Astrocyte of the cerebellum (primary cell): ENCODE measurements at places on chromosomes 4 and X.

DNA sequence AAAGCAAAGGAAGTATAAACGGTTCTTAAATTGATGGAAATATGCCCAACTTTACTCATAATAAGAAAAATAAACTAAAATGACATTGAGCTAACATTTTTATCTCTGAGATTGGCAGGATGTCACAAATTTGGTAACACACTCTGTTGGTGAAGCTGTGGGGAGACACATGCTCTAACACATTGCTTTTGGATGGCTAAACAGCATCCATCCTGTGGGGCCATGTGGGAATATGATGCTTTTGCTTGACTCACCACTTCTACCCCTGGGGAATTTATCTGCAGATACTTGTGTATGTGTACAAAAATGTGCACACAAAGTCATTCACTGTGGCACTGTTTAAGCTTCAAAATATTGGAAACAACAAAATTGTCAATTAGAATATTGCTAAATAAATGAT, 100.2 kb downstream of the ANAPC4 start:
- DNase-seq = no peak

- no peak for DNase-seq
These were observed 235.1 kb upstream of the HCCS start for GRCh38 chrX:10875995-10876394.

DNA sequence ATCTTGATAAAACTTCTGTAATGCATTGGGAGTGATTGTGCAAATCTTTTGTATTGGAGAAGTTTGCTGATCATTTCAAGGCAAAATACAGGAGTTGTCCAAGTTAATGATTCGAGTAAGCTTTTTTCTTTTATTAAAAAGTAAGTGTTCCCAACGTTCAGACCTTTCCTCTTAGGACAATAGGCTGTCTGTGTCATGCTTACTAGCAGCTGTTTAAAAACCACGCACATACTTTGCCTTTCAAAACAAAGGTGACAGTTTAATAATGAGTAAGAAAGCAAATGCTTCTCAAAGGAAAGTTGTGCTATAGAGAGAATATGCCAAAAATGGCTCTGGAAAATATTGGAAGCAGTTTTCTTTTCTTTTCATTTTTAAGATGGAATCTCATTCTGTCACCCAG, 11.2 kb downstream of the TRAPPC11 start:
- no peak for DNase-seq

DNA sequence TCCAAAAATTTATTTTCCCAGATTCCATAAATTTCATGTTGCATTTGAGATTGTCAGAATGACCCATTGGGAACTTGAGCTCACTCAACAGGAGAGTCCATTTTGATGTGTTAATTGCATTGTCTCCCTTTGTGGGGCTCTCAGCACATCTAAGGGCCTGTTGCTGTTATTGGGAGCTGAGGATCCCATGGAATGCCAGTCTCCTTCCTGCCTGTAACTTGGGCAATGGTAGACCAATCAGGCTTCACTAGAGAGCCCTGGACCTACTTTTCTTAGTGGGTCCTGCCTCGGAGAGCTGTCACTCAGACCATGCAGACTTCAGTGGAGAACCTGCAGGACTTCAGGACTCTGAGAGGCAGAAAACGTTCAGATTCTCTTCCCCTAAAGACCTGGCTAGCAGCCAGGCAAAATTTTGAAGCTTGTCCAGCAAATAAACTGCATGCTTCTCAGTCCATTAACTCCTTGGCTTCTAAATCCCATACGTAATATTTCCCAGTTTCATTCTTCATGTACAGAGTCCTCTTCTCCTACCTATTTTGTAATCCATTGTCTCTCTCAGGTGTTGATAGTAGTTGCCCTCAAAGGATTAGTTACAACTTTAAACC, 25.1 kb downstream of the OCRL start:
- peak; percentile 39 for DNase-seq

DNA sequence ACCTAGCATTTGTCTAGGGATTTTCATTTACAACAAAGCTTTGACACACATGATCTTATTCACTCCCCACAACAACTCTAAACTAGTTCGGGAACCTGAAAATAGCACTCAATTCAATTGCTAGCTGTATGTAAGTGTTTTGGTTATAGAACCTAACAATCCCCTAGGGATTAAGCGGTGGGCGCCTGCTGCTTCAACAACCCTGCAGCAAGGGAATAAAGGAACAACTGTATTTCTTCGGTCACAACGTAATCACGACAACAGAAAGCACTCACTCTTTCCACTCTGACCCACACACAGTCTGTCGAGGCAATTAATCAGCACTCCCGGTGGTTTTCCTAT, 674 bp upstream of the DIAPH2 start:
- DNase-seq = no peak

DNA sequence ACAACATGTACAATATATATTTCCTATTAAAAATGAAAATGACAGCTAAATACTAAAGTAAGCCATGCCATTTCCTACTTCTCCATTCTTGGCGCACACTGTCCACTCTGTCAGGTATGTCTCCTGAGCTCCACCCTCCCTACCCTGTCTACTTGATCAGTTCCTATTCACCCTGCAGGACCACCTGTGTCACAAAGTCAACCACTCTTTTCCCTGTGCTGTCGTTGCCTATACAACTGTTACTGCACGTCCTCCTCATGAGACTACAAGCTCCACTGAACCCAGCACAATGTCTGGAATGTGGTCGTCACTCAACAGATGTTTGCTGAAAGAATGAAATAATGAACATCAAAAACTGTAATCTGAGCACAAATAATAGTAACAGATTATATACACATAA, 54.9 kb downstream of the SLC9A7 start:
- no peak for DNase-seq

- DNase-seq = no peak
These were observed 47.4 kb downstream of the PRDM5 start for GRCh38 chr4:120874792-120875774.

GRCh38 chr4:104524591-104524990, 29.9 kb upstream of the CXXC4 start:
- DNase-seq = no peak

DNA sequence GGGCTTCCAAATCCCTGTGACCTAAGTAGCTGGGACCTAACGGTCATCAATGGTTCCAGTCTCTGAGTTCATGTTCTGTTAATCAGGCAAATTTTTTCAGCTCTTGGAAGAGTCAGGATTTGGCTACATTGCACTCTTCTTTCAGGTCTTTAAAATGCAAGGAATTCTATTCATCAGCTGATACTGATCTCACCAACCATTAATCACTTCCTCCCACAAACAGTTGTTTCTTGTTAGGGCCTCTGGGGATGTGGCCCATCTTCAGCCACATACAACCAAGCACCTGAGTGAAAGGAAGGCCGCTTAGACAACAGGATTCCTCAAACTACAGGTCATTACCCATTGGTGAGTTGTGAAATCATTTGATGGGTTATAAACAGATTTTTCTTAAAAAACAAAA, 71.7 kb downstream of the FANCB start:
- peak; percentile 9 for DNase-seq

DNA sequence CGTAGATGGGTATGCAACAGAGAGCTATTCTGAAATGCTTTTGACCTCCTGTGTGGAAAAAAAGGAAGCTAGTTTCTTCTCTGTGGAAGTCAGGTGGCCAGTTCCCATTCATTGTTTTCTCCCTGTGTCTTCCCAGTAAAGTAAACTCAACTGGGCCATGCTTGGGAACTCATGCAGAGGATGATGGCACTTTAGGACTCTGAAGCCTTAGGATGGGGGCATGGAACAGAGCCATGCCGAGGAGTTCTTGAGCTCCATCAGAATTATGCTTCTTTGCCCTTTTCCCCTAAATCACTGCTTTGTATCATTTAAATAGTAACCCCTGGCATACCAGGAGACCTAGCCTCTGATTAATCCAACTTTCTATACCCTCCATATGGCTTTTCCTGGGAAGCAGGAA, 3.2 kb downstream of the TMEM164 start:
- DNase-seq = no peak

GRCh38 chr4:185723631-185724260, 88.2 kb downstream of the SORBS2 start:
- no peak for DNase-seq

DNA sequence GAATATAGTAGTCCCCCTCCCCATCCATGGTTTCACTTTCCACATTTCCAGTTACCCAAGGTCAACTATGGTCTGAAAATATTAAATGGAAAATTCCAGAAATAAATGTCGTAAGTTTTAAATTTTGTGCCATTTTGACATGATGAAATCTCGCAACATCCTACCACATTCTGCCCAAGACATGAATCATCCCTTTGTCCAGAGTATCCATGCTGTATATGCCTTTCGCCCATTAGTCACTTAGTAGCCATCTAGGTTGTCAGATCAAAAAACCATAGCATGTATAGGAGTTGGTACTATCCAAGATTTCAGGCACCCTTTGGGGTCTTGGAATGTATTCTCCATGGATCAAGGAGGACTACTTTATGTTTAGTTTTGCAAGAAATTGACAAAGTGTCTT, 8.3 kb downstream of the PRRG1 start:
- no peak for DNase-seq

DNA sequence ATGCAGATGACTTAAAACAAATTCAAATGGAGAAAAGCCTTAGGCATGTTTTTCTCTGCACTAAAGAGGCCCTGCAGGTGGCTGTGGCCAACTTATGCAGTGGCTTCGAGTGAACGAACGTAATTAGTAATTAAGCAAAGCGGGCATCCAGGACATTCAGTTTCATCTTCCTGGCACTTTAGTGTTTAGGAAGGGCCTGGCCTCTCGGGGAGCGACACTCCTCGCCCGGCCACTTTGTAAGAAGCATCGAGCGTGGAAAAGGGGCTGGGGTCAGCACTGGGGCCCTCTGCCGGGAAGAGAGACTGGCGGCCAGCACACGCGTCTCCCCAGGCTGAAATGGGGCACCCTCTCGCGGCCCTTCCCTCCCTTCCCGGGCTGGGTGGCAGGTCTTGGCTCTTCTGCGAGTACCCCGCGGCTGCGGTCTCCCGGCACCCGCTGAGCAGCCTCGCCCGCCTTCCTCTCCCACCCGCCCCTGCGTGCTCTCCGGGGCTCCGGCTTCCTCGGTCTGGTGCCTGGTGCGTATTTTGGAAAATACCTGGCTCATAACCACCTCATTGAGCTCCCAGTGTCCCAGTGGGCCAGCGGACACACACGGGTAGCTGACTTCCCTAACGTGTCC, 677 bp upstream of the CYP4V2 start:
- DNase-seq = no peak

DNA sequence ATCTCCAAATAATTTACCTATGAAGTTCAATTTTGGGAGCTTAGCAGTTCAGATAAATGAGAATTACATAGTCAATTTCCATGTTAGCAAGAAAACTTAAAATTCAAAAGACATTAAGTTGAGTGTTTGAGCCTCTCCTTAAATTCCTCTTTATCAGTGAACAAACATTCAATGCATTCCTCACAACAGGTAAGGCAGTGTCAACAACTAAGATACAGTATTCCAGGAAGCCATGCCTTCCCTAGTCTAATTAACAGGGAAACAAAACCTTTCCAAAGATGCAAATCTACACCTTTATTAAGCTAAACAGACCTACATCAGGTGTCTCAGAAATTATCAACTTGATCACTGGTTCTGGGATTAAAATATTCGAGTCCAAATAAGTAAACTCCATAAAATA, 3.7 kb downstream of the SH3RF1 start:
- DNase-seq = no peak

DNA sequence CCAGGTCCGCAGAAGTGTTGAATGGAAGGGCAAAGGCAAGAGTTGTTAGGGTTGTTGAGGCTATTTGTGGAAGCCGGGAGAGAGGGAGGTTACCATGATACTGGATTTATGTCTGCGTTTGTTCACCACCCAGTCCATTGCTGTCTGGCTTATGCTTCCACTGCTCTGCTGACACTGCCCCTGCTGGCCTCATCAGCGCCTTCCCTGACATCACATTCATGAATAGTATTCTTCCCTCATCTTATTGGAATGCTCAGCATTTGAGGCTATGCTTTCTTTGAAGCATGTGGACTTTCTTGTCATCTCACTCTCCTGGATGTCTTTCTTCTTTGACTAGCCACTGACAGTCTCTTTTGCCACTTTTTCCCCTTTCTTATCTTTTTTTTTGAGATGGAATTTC, 10.3 kb downstream of the GNL3L start:
- no peak for DNase-seq

DNA sequence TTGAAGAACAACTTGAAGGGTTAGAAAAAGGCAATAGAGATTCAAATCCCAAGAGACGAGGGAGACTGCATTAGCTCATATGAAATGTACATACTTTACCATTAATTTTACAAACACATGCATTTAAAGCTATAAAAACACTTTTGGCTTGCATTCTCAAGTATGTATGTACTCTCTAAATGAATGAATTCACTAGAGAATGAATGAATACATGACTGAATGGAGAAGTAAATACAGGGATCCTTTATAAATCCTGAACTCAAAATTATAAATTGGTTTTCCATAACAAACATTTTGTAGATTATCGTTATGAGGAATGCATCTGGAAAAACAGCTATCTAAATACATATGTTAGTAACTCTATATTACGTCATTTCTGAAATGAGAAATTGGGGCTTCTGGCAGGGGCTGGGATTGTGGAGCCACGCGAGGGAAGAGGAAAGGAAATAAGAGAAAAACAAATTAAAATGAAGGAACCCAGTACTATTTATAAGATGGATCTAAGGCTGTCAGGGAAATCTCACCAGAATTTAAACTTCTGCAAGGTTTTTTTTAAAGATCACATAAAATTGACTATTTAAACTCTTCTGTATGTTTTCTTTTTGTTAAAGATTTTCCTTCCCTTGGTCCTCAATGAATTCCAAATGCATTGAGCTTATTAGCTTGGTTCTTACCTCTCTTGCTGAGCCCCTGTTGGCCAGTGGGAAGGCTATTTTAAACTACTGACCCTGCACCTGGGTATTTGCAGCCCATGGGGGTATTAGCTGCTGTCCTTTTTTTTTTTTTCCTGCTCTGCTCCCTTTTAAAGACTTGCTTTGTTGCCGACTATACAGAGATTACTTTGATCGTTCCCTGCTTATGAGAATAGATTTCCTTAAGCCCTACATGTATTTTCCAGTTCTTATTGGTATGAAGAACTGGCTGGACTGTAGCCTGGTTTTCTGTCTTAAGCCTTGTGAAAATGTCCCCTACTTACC, 207.8 kb downstream of the ADGRL3 start:
- no peak for DNase-seq

GRCh38 chrX:18886005-18886343, 97.9 kb downstream of the PHKA2 start:
- DNase-seq = no peak

DNA sequence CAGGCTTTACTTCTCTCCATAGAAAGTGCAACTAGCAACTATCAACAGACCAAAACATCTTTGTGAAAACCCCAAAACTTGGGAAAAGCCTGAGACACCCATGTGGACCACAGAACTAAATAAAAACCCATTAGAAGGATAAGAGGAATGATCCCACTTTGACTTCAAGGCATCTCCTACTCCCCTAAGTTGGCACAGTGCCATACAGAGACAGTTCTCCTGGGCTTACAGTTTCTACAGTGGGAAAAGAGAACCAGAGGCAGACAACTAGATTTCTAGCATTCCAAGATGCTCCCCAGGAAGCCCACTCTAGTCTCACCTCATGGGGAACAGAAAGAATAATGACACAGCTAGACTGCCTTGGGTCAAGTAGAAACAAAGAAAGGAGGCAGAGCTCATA, 20.4 kb downstream of the TMLHE start:
- no peak for DNase-seq

- DNase-seq = no peak
These were observed 12.0 kb downstream of the HMX1 start for GRCh38 chr4:8859550-8860095.
